ENCODE measurements at places on chromosomes 5 and 9. TPM values are rescaled to one million over a fixed set of nuclear protein-coding genes. Genes with fewer than 3 reads are reported as not detected.

DNA sequence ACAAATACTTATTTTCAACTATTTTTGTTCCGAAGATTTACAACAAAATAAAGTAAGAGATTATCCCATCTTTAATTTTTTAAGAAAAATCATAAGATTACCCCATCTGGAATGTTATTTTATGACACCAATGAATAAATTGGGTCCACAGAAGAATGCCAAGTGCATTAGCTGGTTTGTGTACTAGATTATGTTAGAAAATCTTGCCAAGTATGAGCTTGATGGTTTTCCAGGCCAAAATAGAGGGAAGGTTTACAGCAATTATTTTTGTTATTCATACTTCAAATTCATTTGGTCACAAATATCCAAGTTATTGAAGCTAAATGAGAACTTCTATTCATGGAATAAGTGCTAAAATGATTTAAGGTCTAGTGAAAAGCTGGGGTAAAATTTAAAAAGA is 109.4 kb upstream of the DMRTA1 start:
- no peak overlapping the region for H3K4me3 ChIP-seq
- no peaks in the 10 kb centered on the region for H3K4me1 ChIP-seq
- no peaks in the 10 kb centered on the region for H3K27me3 ChIP-seq

DNA sequence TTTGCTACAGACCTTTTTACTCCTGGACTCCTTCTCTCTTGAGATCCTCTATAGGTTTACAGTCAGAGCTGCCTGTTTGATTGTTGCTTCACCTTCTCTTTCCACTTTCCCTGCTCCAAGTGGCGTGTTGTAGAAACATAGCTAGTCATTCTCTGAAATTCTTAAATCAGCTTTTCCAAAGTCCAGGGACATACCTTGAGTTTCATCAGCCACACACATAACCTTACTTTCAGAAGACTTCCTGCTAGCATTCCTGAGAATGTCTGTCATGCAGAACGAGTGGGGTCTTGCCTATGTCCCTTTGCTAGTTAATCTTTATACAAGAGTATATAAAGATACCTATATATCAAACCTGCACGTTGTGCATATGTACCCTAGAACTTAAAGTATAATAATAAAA is 230.3 kb upstream of the ZNF462 start:
- H3K27ac ChIP-seq: no peak overlapping the region
- no peaks in the 10 kb centered on the region for H3K36me3 ChIP-seq
- H3K4me3 ChIP-seq: no peak overlapping the region
- H3K4me1 ChIP-seq: no peaks in the 10 kb centered on the region
- no peak for DNase-seq

DNA sequence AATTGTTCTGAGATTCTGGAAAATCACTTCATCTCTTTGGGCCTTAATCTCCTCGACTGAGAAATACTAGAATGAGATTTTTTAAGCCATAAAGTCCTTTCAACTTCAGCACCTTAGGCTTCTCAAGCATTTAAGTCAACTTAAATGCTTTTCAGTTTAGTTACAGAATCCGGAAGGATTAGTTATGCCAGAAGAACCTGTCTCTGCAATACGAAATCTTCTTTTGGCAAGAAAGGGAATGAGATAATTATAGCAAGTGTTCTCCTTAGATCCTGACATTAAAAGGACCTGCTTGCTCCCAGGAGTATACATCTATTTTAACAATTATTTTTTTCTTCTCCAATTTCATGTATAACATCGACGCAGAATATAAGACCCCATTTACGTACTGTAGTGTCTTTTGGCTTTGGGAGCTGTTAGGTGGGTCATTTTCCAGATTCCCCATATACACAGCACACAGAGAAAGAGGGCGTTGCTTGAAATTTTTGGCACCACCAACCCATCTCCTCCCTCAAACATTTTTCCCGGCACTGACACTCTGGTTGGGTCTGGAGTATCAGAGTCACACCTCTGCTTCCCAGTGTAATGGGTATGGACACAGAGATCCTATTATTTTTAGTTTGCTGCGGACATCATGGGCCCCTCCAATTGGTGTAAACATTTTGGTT is 43.6 kb upstream of the CLINT1 start:
- H3K4me1 ChIP-seq: no peaks in the 10 kb centered on the region
- no peak for DNase-seq
- H3K27me3 ChIP-seq: no peaks in the 10 kb centered on the region
- H3K36me3 ChIP-seq: no peaks in the 10 kb centered on the region
- H3K4me3 ChIP-seq: no peak overlapping the region

Gene CD14
- 17.7 TPM for total RNA-seq

Gene AHRR
- 0.12 TPM for total RNA-seq

Gene SPINK6
- not detected for total RNA-seq

Gene SMIM33
- total RNA-seq: not detected
